ENCODE measurements at places on chromosomes 7 and 10.

DNA sequence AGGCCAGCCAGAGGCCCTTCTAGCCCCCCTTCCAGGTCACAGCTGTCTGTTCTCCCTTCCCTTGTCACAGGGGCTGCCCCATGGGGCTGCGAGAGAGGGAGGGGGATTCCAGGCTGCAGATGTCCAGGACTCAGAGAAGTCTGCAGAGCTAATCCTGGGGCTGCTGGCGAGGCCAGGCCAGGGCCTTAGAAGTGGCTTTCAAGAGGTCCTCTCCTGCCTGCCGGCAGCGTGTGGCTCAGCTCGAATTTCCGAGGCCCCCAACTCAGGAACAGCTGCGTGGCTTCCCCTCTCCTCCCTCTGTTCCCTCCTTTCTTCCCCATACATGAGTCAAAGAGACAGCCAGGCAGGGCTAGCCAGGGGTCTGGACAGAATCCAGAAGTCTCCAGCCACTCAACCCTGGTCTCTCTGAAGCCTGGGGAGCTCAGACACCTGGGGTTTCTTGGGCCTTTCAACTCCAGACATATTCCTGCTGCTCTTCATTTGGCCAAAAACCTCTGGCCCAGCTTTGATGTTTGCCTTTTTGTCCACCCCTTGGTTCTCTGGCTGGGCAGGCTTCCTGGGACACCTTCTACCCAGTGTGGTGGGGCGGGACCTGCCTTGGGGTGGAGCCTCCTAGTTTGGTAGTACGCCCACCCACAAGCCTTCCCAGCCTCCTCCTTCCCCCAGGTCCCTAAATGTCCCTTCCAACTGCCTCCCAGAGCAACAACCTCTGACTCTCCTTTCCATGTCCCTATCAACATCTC is 21.8 kb upstream of the EIF5AL1 start:
- DNase-seq, result no peak

DNA sequence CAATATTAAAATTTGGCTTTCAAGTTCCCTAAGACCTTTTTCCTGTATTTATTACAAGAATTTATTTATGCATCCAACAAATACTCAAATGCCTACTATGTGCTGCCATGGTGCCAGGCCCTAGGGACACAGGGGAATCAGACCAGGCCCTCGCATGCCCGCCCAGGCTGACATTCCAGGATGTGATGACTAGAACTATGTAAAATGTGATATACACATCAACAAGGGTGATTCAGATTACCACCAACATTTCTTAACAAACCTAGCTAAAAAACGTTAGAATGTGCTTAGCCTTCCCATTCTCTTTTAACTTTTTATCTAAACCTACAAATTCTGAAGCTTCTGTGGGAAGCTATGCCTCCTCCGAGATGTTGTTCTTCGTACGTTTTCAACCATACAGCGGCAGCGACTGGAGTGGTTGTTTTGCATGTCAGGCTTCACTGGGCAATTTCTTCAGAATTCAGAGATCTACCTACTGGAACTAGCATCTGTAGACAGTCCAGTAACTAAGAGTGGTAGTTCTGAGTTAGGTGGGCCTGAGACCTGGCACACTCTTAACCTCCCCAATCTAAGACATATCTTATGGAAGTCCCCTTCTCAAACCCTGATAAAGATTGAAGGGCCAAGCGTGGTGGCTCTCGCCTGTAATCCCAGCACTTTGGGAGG is 22.1 kb downstream of the GNA12 start:
- DNase-seq, result no peak

DNA sequence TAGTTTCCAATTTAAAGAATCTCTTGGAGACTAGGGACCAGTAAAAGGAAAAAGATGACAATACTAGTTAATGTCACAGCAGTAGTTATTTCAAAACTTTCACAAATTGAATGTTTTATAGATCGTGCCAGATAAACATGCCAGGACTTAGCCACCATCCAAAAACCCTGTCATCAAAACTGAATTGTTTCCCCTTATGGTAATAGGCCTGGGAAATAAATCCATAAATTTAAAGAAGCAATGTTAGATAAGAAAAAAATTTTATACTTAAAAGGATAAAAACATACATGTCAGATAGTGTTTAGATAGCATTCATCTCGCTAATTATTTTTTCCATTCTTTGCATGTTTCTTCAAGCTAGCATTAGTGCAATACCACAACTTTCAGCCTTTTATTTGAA is 71.2 kb downstream of the SUGCT start:
- DNase-seq, result no peak

DNA sequence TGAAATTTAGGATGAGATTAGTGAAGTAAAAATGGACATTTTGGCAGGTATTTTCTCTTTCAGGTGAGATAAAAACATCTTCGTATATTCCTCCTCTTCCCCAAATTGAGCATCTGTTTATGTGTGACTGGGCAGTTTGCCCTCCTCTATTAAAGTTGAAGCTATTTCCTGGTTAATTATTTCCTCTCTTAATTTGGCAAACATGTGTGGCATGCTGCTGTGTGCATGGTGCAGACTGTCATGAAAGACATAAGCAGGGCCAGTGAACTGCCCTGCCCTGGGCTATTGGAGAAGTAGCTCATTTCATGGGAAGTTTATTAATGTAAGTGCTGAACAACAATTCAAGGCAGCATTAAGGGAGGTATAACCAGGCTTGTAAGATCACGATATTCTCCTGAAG is 52.6 kb downstream of the EVX1 start:
- no peak for DNase-seq

DNA sequence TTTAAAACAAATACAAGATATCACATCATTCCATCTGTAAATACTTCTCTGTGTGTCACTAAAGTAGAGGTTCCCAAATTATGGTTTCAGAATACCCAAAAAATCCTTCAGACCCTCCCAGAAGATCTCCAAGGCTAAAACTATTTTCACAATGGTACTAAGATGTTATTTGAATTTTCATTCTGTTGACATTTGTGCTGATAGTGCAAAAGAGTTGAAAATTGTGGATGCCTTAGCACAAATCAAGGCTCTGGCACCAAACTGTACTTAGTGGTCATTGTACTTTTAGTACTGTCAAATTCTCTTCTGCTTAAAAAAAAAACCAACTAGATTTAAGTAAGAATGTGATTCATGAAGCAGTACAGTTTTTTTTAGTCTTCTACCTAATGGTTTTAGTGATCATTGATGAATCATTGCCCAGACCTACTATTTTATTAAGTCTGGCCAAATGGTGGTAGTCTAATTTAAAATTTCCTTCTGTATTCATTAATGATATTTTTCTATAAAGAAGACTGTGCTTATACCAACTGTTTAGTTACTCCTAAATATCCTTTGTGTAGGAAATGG is 50.5 kb downstream of the TPST1 start:
- no peak for DNase-seq

GRCh38 chr10:45420453-45421192 is 46.6 kb downstream of the ALOX5 start:
- DNase-seq, result peak; percentile 38

GRCh38 chr10:31020209-31020608 is 11.5 kb downstream of the ZNF438 start:
- DNase-seq, result no peak

GRCh38 chr7:69739190-69739589 is 140.9 kb downstream of the AUTS2 start:
- DNase-seq, result peak; percentile 25

DNA sequence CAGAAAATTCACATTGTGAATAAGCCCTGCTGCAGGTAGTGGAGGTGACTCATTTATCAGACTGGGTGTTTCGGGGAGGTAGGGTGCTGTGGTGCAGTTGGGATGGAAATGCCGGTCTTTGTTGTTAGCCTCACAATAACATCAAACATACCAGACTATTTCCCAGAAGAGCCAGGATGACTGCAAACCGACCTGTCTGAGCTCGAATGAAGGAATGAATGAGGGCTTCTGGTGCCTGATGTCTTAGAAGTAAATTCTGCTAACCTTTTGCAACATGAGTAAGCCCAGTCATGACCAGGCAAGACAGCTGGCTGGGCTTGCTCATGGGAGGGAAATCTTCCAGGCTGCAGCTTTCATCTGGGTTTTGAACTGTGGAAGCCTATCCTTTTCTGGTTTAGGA is 2.4 kb upstream of the VDAC2 start:
- DNase-seq, result no peak

DNA sequence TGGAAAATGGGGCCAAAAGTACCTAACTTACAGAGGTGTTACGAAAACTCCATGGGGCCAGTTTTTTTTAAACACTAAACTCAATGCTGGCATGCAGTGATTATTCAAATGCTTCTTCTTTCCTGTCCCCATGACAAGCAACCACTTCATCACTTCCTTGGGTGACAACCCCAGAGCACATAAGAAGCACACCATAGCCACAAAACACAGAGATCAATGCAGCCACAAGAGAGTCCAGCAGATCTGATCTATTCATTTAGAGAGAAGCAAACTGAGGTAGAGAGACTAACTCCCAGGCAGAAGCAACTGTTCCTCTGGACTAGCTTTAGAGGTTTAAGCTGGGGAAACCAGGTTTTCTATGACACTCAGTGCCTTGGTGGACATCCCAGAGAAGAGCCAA is 180.0 kb downstream of the GRID1 start:
- no peak for DNase-seq

GRCh38 chr10:97190450-97190849 is 4.7 kb upstream of the SLIT1 start:
- DNase-seq, result no peak

- DNase-seq, result no peak
Observed at GRCh38 chr10:84550756-84551436, 222.5 kb downstream of the CCSER2 start.
